HFF-Myc (cell line): ENCODE measurements at places on chromosomes 5 and 9.
A peak's percentile ranks its signal among the peaks of the same experiment; 100 is the strongest.

DNA sequence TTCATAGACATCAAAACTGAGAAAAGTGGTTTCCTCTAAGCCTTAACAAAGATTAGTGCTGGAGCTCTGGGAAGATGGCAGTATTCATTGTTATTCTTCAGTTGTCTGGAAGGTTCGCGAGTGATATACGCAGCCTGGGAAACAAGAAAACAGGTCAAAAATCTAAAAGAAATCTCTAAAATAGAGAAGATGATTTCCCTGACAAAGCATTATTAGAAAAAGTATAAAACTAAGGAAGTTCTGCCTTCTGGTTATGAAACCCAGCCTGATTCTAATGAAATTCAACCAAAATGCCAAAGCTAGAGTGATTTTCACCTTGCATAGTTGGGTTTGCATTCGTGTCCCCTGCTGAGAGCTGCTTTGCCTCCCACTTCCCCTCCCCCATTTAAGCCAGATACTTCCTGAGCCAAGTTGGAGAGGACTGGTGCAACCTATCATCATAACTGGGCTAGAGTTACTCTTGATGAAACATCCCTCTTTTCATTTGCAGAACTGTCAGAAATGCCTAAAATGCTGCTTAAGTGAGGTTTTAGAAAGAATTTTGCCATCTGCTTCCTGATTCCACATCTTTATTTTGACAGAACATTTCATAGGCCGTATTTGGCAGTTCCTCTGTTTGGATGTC is 48.4 kb downstream of the NDFIP1 start:
- no peak for DNase-seq

GRCh38 chr5:116778032-116778431 is 203.4 kb upstream of the SEMA6A start:
- no peak for DNase-seq

GRCh38 chr5:126139773-126140172 is 283.4 kb upstream of the GRAMD2B start:
- DNase-seq = peak; percentile 71

GRCh38 chr9:125409637-125410521 is 148.3 kb downstream of the GAPVD1 start:
- DNase-seq = peak; percentile 24

DNA sequence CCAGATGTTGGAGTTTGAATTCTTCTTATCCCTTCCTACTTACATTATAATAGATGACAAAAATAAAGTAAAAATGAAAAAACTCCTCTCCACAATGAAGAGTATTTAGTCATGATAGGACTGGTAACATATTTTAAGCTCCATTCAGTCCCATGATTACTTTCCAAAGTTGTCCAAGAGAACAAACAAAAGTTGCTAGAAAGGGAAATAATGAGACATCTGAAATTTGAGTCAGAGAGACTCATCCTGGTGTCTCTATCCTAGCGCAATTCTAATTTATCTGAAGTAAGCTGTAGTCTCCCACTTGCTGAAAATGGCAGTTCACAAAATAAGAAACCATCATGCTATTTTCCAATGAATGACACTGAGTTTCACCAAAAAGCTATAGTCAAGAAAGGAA is 152.2 kb downstream of the BNC2 start:
- no peak for DNase-seq

DNA sequence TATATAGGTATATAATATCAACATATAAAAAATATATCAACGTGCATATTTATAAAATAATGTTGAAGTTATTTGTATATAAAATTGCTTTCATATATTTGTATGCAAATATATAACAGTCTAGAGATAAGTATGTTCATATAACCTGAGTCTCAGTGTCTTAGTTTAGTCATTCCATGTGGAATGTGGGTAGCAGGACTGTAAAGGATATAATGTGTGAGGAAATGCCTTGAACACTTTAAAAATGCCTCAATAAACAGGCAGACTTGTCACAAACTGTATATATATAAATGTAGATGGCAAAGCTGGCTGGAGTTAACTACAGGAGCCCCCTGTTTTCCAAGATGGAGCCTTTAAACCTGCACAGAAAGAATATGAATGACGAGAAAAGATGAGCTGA is 48.4 kb downstream of the CCDC125 start:
- DNase-seq = no peak

DNA sequence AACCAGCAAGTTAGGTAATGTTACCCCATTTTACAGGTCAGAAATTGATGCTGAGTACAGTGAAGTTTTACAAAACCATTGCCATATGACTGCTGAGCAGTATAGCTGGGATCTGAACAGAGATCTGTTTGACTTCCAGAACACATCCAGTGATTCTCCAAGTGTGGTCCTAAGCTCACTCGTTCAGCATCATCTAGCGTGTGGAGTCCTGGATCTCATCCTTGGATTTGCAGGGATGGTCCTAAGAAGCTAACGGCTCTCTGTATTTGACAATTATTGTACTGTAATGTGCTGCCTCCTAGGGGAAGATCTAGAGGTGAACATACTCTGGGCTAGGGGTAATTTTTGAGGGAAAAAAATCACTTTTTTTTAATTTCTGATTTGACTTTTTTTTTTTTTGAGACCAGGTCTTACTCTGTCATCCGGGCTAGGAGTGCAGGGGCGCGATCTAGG is 1.4 kb downstream of the SLC26A2 start:
- DNase-seq = peak; percentile 52

GRCh38 chr5:141783005-141783946 is 94.9 kb downstream of the PCDH1 start:
- no peak for DNase-seq

DNA sequence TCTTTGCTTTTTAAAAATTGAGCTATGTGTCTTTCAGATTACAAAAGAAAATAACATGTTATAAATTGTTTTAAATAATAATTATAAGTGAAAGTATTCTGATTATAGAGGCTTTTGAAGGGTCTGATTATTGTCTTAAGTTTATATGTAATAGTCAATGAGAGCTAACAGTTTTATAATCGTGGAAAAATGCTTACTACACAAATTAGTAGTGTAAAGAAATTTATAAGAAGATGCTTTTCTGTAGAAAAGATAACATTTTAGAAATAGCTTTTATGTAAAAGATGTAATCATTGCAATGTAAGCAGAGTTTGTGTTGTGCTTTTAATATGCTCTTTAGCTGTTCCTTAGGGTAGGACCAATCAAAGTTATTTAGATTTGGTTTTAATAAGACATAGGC is 18.6 kb downstream of the RBM27 start:
- no peak for DNase-seq

DNA sequence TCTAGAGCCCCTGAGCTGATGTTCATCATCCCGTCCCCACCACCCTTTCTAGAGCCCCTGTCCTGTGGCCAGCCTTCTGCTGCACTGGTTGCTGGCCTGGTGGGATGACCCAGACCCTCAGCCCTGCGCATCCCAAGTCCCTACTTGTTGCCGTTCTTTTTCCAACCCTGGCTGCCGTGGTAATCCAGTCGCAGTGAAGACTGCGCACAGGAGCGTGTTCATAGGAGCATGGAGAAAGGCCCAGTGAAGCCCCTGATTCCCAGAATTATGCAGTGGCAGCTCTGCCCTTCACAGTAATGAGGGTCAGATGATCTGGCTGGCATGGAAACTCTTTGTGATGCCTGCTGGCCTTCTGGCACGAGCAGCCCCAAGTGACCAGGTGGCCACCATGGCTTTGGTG is 183.3 kb downstream of the CACNA1B start:
- no peak for DNase-seq

DNA sequence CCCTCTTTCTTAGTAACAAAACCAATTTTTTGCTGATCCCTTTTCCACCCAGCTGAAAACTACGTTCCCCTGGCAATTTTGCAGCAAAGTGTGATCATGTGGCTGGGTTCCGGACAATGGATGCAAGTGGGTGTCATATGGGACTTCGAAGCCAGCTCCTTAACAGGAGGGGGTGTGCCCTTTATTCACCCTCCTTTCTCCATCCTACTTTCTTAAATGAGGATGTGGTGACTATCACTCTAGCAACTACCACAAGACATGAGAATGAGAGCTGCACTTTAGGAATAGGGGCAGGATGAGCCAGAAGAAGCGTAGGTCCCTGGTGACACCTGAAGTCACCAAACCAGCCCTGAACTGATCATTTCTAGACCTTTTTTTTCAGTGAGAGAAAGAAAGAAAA is 58.9 kb downstream of the IRF1 start:
- DNase-seq = no peak

DNA sequence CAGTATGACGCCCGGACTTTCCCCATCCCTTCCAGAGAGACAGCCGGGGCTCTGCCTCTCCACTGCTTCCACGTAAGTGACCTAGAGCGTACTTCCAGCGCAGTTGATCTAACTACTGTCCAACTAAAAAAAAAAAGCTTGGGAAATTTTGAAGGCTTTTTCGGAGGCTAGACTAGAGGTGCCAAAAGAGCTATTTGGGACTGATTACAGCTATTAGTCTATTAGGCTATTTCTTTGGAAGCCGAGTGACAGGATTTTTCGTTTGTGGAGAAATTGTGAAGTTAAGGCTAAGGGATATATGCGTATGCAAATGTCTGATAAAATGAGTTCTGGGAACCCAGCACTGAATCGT is 1.5 kb downstream of the CCNO start:
- no peak for DNase-seq

GRCh38 chr5:83831834-83832233 is 111.2 kb upstream of the HAPLN1 start:
- no peak for DNase-seq

- DNase-seq = no peak
Observed at GRCh38 chr9:91946653-91947488, 3.2 kb downstream of the ROR2 start.

GRCh38 chr5:94908889-94909480 is 290.5 kb downstream of the SLF1 start:
- DNase-seq = peak; percentile 19

DNA sequence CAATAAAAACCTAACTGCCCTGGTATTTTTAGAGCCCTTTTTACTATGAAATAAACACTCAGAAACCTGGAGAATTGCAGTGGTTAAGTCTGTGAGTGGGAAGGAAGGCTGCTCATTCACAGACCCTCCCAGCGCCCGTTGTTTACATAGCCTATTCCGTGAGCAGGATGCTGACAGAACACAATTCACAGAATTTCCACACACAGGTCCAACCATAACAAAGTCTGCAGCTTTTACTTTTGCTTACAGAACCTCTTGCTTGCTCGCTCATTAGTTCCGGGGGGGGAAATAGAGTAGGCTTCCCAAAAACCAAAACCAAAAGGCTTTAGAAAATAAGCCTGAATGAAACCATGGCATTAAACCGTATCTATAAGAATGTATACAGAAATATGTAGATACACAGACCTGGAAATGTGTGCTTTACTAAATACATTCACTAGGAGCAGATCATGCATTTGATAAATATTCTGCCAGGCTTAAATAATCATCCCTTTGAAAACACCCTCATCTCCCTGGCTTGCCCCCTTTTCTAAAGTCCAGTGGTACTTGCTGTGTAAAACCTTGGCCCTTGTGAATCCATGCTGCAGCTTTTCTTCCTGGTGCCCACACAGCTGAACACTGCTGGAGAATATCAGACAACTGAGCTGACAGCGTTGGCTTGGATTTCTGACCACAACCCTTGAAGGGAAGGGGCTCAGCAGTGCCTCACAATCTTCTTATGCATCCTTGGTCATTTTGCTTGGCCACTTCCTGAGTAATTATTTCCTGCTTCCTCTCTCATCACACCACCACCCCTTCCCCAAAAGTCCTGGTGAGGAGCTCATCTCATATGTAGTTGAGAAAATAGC is 128.0 kb downstream of the FANCC start:
- no peak for DNase-seq

GRCh38 chr5:68288707-68289134 is 73.2 kb downstream of the PIK3R1 start:
- DNase-seq = no peak

GRCh38 chr5:109769597-109770291 is 80.0 kb downstream of the MAN2A1 start:
- no peak for DNase-seq

DNA sequence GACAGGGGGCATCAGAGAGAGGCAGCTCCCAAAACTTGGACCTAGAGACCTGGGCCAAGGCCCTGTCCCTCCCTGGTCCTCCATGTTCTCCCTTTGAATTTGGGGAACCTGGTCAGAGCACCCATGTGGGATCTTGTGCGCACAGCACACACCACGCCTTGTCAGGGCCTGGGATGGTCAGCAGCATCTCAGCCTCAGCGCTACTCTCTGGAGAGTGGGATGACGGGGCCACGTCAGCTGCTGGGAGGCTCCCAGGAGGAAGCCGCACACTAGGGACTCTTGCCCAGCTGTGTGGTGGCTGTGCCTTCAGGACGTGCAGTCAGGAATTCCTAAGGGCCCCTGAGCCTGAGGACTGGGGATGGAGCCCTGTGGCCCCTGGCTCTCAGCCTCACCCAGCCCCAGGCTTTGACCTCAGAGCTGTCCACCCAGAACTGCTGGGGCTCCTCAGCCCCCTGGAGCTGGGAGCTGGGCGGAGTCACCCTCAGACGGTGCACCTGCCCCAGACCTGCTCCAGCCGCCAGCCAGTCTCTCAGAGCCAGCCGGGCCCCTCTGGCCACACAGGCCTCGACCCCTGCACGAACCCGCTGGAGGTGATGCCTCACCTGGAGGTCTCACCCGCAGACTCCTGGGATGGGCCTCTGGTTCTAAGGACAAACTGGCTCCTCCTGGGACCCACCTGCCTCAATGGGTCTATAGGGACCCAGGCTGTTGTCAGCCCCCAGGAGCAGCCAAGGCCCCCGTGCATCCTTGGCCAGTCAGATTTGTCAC is 38.3 kb upstream of the EGFL7 start:
- no peak for DNase-seq

DNA sequence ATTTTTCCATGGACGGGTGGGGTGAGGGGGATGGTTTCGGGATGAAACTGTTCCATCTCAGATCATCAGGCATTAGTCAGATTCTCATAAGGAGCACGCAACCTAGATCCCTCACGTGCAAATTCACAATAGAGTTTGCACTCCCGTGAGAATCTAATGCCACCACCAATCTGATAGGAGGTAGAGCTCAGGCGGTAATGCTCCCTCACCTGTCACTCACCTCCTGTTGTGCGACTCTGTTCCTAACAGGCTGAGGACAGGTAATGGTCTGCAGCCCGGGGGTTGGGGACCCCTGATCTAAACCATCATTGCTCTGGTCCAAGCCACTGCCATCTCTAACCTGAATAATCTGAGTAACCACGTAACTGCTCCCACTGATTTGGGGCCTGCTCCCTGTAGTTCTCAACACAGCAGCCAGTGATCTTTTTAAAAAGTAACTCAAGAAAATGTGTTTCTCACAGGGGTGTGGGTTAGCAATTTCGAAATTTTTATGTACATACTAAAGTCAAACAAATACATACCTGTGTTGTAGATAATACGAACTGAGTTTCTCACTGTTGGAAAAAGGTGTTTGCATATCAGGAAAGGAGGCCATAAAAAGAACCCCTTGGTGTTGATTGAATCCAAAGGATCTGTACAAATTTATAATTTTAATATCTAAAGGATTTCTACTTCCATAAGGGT is 11.2 kb upstream of the IL13 start:
- DNase-seq = no peak

DNA sequence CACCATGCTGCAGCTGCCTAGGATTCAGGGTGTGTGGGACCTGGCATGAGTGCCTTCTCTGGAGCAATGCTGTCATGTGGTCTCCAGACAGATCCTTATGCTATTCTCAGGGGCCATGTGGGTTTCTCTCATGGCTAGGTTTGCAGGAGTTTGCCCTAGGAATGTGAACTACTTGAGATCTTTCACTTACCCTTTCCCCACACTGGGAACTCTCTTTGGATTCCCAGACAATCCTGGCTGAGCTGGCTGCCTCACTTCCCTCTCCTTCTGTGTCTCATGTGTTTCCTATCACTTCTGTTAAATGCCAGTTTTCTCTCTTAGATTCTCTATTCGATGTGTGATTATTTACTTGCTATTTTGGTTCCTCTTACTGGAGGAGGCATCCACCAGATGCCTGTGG is 270.2 kb upstream of the RASA1 start:
- DNase-seq = no peak
